ENCODE measurements at places on chromosomes 16 and 17. TPM values are rescaled to one million over a fixed set of nuclear protein-coding genes. Genes with fewer than 3 reads are reported as not detected.

OTOA gene
- total RNA-seq, result not detected

TAT gene
- not detected for total RNA-seq

CD300E gene
- not detected for total RNA-seq

KCNG4 gene
- not detected for total RNA-seq

ZPBP2 gene
- total RNA-seq, result not detected

CACNG1 gene
- total RNA-seq, result not detected

MRC2 gene
- 107 TPM for total RNA-seq

NLRC3 gene
- total RNA-seq, result 17.0 TPM

PNPO gene
- 17.8 TPM for total RNA-seq

NUDT7 gene
- 3.2 TPM for total RNA-seq

GFAP gene
- total RNA-seq, result not detected

KRTAP4-4 gene
- total RNA-seq, result not detected

CLEC18C gene
- not detected for total RNA-seq

TSPOAP1 gene
- total RNA-seq, result not detected

MYOCD gene
- 1.4 TPM for total RNA-seq

GNAO1 gene
- total RNA-seq, result 9.9 TPM

DOC2A gene
- 0.72 TPM for total RNA-seq

STAT3 gene
- total RNA-seq, result 70.4 TPM

PLLP gene
- total RNA-seq, result 59.1 TPM

RNF222 gene
- not detected for total RNA-seq

VPS35L gene
- total RNA-seq, result 33.6 TPM

FNDC8 gene
- total RNA-seq, result not detected

NPIPA8 gene
- total RNA-seq, result 21.7 TPM

HP gene
- total RNA-seq, result 8.8 TPM

FAM20A gene
- 13.8 TPM for total RNA-seq

EXOC3L1 gene
- not detected for total RNA-seq

TERB1 gene
- total RNA-seq, result not detected

TAC4 gene
- not detected for total RNA-seq

CHST5 gene
- 3.6 TPM for total RNA-seq

TOX3 gene
- total RNA-seq, result 14.2 TPM

CDRT15 gene
- total RNA-seq, result not detected

RCVRN gene
- not detected for total RNA-seq

METTL16 gene
- 26.6 TPM for total RNA-seq

PPY gene
- not detected for total RNA-seq

AGRP gene
- total RNA-seq, result not detected

CTRB2 gene
- total RNA-seq, result not detected

AOC2 gene
- not detected for total RNA-seq

MAPT gene
- total RNA-seq, result 0.72 TPM

GUCY2D gene
- total RNA-seq, result not detected

USP43 gene
- total RNA-seq, result 55.4 TPM
